ENCODE measurements at places on chromosomes 2 and 18.

GRCh38 chr18:75857558-75857957 is 430.1 kb upstream of the SMIM21 start:
- no peak for DNase-seq

GRCh38 chr2:9307535-9307934 is 100.9 kb downstream of the ASAP2 start:
- no peak for DNase-seq

GRCh38 chr2:30464544-30465170 is 17.6 kb downstream of the LCLAT1 start:
- DNase-seq: no peak

DNA sequence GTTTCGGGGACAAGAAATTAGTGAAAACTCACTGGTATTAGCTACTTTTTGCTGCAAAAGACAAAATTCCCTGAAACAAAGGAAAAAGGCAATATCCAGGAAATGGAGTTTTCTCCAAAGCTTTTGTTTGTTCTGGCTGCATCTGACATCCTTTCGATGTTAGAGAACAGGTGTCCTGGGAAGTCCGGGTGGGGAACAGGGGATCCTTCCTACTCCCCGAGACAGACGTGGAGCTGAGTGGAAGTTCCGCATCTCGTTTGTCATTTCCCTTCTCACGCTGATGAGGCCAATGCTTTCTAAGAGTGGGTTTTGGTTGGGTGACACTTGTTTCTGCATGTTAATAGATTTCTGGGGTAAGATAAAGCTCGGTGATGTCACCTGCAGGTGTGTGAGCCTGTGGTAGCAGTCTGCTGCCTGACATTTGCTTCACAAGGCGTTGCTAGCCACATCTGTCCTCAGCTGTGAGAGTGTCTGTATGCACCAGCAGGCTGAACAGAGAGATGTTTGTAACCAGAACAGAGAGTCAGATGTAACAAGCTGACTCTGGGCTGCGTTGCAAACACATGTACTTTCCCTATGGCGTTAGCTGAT is 125.9 kb downstream of the ACOXL start:
- no peak for DNase-seq

GRCh38 chr2:157875641-157876065 is 477 bp downstream of the ACVR1 start:
- DNase-seq: peak; percentile 28

GRCh38 chr2:228798458-228799207 is 472.5 kb downstream of the PID1 start:
- DNase-seq: no peak

DNA sequence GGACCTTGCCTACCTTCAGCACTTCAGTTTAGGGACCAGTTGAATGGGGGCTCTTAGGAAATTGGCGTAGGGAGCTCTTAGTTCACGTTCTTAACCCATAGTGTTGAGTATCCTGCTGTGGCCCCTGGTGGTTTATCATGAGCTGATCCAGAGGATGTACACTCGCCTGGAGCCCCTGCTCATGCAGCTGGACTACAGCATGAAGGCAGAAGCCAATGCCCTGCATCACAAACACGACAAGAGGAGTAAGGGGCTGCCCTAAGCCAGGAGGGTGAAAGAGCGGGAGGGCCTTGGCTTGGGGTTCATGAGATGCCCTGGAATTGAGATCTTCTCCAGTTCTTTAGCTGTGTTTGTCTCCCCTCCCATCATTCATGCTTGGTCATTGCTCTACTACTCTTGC is 2.9 kb downstream of the RETREG2 start:
- no peak for DNase-seq

DNA sequence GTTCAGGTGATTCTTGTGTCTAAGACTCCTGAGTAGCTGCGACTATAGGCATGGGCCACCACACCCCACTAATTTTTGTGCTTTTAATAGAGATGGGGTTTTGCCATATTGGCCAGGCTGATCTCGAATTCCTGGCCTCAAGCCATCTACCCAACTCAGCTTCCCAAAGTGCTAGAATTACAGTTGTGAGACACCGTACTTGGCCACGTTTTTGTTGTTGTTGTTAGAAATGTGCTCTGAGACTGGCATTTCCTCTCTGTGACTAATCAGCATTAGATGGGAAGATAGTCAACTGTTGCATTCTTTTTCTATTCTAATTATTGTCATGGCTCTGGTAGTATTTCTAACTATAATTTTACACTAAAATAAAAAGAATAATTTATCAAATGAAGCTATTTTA is 191.7 kb downstream of the CAMKMT start:
- no peak for DNase-seq

DNA sequence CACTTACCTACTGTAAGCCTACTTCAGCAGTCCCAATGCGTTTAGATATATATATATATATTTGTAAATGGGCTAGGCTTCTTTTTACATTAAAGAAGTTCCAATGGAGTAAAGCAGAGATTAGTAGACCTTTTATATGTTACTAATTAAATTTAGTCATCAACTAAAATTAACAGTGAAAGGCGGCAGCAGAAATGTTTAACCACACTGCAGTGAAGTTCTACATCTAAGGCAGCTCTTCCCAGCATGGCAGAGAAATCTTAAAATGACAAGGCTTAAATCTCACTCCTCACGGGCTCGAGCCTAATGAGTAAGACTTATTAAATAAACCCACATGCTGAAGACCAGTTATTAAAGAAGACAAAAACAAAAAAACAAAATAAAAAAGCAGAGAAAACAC is 19.1 kb upstream of the KANSL1L start:
- no peak for DNase-seq

DNA sequence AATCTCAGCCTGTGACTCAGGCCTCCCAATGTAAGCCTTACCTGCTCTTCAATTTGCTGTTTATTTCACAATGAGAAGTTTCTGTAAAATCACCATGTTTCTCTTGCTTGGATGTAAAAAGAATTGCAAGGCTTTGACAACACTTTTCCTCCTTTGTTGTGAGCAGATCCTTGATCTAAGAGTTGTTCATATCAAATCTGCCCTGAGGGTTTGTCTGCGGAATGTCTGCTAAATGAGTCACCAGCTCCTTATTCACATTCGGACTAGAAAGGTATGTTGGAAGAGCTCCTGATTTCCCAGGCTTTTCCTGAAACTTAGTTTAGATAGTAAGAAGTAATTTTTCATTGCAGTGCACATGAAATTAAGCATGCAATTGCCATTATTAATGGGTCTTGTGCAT is 268.2 kb upstream of the TCF4 start:
- no peak for DNase-seq

DNA sequence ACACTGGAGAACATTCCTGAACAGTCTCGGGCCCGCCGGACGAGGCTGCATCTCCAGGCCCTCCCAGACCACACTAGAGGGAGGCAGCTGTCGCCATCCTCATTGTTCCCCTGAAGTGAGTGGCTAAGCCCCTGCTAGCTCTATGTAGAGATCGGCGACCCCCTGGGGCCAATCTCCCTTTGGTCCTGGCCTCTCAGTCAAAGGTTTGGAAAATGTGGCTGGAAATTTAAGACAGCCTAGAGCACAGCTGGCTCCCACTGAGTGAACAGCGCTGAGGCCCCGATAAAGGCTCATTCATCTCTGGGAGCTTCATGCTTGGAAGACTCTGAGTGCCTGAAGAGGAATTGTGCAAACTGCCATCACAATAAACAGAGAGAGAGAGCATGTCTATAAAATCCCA is 360.3 kb downstream of the CLIP4 start:
- DNase-seq: no peak

DNA sequence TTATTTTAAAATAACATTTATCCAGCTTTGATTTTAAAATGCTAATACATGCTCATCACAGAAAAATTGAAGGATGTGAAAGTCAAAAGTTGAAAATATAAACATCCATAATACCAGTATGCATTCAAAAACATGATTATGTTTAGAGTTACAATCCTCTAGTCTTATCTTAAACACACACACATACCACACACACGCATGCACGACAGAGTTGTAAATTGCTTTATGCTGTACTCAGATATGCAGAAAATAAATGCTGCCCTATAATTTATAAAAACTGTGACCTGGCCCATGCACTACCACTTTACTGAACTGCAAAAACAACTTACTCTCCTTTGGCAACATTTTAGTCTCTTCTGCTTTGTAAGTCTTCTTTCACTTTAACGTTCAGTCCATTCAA is 793.0 kb upstream of the FANCL start:
- no peak for DNase-seq

GRCh38 chr2:43718530-43719124 is 42.4 kb upstream of the C1GALT1C1L start:
- no peak for DNase-seq

DNA sequence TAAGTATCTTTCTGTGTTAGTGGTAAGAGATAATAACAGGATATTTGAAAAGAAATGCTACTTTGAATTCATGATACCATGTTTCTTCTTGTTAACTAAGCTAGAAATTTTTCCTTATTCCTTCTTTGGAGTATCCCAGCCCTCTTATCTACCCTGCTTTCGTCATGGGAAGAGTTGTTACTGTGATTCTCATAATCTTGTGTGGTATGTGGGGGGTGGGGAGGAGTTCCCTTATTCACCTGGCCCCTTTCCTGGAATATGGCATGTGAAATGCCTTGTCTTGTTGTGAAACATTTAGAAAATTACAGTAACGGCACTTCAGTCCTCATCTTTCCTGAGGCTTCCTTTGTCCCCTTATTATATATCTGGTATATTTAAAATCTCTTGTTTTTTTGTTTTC is 129.9 kb downstream of the NCOA1 start:
- DNase-seq: no peak

DNA sequence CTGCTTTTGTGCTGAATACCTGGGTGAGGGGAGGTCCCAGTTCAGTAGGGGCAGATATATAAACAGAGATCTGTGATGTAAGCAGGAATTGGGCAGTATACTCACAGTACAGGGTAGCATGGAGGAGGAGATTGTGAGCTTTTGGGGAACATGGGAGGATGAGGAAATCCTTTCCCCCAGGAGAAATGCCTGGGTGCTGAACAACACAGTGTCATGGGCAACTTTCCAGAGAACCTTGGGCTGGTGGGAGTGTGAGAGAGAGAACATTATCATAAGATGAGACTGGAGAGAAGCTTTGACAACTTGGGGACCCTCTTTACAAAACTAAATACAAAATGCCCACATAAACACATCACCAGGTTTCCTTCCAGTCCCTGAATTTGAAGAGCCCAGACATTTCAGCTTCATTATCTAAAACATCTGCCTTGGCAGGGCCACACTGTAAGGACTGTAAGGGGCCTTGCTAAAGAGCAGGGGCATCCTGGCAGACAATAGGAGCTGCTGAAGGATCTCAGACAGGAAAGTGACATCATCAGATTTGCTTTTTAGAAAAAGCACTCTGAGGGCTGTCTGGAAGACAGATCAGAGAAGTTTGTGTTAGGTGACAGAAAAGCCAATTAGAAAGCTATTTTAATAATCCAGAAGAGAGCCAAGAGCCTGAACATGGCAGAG is 303.1 kb upstream of the FBXO11 start:
- DNase-seq: no peak

GRCh38 chr2:84212611-84213314 is 246.3 kb downstream of the SUCLG1 start:
- no peak for DNase-seq

GRCh38 chr2:84924173-84925106 is 19.0 kb downstream of the TMSB10 start:
- no peak for DNase-seq

DNA sequence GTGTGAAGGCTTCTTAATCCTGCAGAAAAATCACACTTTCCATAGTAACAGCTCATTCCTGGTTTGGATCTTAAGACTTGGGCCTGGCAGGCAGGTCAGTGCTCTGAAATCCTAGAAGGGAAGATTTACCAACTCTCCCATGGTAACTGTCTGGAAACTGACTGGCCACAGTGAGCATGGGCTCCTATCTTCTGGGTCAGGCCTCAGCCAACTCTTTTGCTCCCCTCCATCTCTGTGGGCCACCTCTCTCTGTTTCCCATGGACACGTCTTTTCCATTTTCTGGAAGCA is 86.7 kb downstream of the ACAA2 start:
- no peak for DNase-seq

- no peak for DNase-seq
Measured at GRCh38 chr18:2906704-2907549, 60.1 kb downstream of the EMILIN2 start.

DNA sequence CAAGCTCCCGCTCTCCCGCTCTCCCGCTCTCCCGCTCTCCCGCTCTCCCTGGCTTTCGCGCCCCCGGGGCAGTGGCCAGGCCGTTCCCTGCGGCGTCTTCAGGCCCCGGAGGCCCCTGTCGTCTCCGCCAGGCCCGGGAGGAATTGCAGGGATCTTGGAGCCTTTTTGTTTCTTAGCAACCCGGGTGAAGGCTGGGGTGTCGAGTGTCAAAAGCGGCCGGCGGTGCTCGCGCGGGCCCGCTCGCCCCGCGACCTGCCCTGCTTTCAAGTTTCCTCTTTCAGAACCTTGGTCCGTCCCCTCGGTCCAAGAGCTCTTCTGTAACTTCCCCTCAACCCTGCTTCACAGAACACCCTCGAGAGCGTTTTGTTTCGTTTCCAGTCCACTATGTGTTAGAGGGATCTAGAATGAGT is 1.4 kb downstream of the RNF138 start:
- DNase-seq: peak; percentile 26

DNA sequence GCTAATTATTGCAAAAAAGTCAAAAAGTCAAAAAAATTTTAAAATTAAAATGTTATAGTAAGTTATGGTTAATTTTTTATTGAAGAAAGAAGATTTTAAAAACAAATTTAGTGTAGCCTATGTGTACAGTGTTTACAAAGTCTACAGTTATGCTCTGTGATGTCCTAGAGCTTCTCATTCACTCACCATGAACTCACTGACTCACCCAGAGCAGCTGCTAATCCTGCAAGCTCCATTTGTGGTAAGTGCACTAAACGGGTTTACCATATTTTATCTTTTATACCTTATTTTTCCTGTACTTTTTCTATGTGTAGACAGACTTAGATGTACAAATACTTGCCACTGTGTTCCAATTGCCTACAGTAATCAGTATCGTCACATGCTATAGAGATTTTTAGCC is 788.2 kb downstream of the DSC3 start:
- no peak for DNase-seq

- DNase-seq: no peak
Measured at GRCh38 chr2:35973132-35973736, 382.3 kb upstream of the CRIM1 start.

GRCh38 chr2:174606336-174606735 is 8.7 kb upstream of the WIPF1 start:
- DNase-seq: no peak

DNA sequence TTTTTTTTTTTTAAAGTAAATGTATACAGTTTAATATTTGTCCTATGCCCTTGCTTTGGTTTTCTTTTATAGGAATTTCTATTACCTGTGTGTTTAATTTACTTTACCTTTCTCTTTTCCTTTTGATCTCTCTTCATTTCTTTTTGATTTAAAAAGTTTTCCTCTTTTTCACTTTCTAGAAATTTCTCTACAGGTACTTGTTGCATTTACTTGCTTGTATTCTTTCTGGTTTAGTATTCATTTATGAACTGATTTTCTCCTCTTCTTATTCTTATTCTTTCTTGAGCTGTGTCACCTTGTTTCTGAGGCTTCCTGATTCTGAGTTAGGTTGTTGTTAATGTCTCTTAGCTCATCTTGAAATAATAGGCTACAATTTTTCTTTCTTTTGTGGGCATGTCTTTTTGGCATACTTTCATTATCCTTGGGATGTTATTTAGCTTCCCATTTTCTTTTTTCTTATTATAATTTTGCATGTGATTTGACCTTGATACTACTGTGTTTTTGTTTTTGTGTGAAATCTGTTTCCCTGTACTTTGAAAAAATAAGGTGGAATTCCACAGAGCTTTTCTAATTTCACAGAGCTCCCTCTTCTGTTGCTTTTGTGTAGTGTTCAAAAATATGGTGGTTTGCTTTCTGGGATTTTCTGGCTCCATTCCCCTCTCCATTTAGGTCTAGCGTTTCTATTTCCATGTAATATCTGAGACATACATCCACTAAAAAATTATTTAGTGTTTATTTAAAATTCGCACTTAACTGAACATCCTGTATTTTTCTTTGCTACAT is 25.5 kb upstream of the ALMS1 start:
- no peak for DNase-seq

GRCh38 chr2:63587814-63588384 is 378 bp downstream of the WDPCP start:
- no peak for DNase-seq
